ENCODE measurements at places on chromosomes 13 and 19.

DNA sequence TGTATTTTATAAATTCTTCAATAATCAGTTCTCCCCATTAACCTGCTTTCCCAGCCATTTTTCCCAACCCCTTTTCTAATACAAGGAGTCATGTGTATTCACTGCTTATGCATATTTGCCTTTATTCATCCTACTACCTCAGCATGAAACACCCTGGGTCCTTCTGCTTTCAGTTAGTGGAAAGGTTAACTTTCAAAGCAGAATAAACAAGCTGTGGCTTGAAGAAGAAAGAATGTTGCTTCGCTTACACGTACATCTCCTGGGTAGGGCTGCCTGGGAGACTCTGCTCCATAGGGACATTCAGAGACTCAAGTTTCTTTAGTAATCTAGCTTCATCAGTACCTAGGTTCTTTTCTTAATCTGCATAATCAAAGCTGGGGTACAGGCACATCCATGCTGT is 567.8 kb upstream of the SLC10A2 start:
- DNase-seq: no peak

DNA sequence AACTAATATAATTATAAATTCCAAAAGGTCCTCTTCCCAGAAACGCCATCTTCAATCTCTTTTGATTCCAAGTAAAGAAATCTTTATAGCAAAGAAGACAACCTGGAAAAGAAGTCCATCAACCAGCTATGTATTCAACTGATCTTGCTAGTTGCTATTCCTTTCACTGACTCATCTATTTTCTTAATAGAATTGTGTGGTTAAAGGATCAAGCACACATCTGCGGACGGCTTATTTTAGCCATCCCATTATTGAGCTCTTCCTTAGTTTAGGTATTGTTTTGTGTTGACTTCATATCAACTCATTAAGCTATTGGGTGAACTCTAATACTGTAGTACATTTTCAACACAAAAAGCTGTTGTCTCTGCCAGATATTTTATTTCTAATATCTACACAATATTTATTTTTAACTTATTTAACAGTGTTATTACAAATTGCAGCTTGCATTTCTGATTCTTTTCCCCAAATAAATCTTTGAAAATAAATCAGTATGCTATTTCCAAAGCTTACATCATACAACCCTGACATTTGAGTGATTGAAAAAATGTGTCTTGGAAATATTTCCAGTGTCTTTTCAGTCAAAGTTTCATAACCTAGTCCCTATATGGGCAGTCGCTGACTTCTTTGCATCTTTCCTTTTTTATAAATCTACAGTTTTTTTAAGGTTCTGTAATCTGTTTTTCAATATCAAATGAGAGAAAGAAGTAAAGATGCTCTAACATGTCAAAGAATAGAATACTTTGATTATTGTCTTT is 158.8 kb upstream of the SPRY2 start:
- DNase-seq: no peak

DNA sequence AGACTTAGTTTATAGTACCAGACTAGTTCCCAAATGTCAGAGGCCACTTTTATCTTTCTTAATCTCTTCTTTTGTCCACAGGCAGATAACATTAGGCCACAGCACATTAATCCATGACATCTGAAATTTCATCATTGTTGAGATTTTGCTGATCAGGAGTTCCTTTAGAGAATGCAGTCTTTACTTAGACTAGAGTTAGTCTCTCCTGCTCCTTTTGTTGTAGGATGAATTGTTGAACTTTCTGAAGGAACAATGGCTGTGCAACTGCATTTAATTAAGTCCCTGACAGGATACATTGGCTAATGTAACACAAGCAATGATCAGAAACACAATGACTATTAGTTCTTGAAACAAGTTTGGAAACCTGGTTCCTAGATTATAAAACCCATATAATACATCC is 266.3 kb downstream of the PCDH20 start:
- DNase-seq: no peak

GRCh38 chr19:41641879-41642485 is 15.1 kb upstream of the CEACAM4 start:
- peak; percentile 33 for DNase-seq

DNA sequence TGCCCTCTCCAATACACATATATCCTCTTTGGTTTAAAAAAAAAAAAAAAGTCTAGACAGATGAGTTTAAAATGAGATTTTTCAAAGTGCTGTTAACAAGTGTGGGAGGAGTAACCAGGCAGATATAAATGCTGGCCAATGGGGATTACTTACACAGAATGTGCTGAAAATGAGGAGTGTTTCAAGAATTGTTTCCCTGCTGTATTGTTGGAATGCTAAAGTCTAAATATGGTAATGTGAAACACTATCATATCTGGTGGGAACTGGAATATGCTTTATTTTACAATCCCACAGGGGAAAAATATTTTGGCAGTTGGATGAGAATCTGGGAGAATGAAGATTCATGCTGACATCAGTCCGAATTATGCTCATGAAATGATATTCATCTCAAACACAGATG is 250.7 kb downstream of the DCT start:
- no peak for DNase-seq

- DNase-seq: peak; percentile 94
Measured at GRCh38 chr13:100392709-100393630, 195.6 kb downstream of the GGACT start.

DNA sequence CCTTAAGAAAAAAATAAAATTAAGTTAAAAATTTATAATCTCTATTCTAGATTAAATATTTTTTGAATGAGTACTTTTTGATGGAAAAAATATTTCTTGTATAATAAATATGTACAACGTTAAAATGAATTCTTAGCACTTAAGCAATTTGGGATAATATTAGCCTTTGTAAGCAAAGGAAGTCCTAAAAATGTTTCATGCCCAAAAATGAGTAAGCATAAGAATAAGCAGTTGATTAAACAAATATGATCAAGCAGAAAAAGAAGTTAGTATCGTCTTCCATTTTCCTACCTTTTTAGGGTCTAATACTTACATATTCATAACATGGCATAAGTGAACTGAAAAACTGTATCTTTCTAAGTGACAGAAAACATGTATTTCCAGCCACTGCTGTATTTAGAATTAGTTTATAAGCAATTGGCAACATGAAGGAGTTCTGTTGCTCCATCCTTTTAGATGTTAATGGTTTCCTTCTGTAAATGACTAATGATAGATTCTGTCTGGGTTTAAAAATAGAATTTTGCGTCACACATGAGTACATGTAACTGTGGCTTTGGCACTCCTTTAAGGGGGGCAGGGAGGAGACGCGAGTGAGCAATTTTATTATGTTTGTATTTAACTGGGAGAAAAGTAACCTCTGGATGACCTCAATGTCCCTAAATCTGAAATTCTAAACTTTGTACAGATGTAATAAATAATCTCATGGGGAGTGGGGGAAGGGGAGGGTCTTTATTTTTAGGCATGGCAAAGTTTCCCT is 237.4 kb downstream of the RGCC start:
- peak; percentile 25 for DNase-seq

GRCh38 chr13:97233499-97233898 is 11.4 kb downstream of the MBNL2 start:
- no peak for DNase-seq

DNA sequence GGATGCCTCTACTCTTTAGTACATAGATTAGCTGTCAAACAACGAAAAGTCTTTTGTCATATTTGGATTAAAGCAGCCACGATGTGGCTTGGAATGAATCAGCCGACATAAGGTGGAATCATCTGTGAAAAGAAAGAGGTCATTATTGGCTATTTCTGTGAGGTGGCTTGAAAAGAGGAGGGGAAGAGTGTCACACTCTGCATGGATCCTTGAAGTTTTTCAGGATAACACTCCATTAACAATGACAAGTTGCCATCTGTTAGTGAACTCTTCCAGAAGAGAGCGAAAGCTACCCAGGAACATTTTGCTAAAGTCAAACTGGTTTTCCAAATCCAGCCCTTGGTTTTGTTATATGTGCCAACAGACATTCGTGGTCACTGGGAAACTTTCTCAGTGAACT is 1604.8 kb downstream of the OLFM4 start:
- DNase-seq: no peak

- DNase-seq: no peak
Measured at GRCh38 chr13:105037110-105037509, 1498.4 kb downstream of the EFNB2 start.

GRCh38 chr19:47631681-47632446 is 22.9 kb downstream of the BICRA start:
- no peak for DNase-seq

DNA sequence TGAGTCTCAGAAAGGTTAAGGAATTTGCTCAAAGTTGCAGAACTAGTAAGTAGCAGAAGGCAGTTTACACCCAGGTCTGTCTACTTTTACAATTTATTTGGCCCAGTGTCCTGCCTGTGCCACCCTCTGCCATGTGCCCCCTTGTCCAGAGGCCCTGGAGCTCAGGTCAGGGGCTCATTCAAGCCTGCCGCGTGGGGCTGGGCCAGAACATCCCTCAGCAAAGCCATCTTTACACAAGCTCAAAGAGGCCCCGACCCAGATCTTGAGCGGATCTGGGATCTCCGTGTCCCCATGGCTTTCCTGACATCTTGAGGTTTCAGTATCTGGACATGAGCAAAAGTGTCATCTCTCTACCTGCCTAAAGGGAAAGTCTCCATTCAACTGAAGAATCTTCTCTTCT is 76.4 kb upstream of the VSTM2B start:
- DNase-seq: no peak

DNA sequence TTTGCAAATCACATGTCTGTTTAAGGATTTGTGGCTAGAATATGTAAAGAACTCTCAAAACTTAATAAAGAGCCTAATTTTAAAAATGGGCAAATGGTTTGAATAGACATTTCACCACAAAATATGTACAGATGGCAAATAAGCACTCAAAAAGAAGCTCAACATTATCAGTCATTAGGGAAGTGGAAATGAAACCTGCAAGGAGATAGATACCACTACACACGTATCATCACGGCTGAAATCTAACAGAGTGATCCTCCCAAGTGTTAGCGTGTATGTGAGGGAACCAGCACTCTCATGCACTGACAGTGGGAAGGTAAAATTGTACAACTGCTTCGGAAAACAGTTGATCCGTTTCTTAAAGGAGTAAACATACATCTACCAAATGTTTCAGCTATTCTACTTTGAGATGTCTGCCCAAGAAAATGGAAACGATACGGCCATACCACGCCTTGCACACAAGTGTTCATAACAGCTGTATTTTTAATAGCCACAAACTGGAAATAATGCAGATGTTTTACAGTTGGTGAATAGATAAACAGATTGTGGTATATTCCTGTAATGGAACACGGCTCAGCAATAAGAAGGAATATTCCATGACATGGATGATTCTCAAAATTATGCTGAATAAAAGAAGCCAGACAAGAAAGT is 14.5 kb downstream of the ARHGEF7 start:
- no peak for DNase-seq

- no peak for DNase-seq
Measured at GRCh38 chr19:48859711-48860572, 8.5 kb downstream of the PLEKHA4 start.

- no peak for DNase-seq
Measured at GRCh38 chr19:2827840-2828489, 8.3 kb downstream of the ZNF554 start.

DNA sequence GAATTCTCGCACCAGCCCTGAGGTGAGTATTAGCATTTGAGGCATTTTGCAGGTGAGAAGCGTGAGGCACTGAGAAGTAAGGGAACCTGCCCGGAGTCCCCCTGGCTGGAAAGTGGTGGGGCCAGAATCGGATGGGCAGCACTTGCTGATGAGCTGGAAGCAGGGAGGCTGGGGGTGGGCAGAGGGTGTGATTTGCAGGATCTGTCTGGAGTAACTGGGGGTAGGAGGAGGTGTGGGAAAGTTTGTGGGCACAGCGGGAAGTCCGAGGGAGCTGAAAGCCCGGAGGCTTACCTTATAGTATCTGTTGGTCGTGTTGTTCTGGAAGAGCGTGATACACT is 20.1 kb downstream of the PRKD2 start:
- DNase-seq: no peak

GRCh38 chr19:6164906-6165531 is 29.6 kb downstream of the ACSBG2 start:
- DNase-seq: no peak

GRCh38 chr13:112638919-112639318 is 50.9 kb upstream of the ATP11A start:
- no peak for DNase-seq

DNA sequence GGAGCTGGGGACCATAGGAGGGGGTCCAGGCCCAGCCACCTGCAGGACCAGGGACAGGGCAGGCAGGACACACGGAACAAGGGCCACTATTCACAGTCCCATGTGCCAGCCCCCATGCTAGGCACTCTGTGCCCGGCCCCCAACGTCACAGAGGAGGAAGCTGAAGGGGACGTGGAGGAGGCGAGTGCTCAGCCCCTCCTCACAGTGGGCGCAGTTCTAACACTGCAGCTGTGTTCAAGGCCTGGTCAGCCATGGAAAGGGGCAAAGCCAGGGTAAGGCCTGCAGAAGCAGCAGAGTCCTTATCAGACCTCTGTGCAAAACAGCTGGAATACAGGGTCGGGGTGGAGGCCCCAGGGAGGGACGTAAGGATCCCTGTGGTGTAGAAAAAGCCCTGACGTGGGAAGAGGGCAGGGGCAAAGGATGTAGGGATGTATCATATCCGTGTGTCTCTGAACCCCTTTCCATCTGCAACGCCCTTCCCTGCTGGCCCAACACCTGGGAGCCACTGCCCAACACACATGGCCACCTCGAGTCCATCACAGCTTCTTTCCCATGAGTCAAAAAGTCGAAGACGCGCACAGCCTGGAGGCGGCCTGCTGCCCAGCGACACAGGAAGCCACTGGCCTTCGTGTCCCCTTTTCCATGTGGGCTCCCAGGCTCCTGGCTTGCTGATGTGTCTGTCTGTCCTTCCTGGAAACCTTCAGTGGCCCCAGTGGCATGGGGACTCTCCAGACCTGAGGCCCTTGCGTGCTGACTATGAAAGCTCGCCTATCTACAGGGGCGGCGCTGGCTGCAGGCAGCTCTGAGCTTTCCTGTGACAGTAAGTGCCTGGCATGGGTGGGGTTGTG is 28.0 kb downstream of the SH3GL1 start:
- DNase-seq: no peak

- DNase-seq: no peak
Measured at GRCh38 chr13:107834281-107834680, 381.1 kb downstream of the LIG4 start.

DNA sequence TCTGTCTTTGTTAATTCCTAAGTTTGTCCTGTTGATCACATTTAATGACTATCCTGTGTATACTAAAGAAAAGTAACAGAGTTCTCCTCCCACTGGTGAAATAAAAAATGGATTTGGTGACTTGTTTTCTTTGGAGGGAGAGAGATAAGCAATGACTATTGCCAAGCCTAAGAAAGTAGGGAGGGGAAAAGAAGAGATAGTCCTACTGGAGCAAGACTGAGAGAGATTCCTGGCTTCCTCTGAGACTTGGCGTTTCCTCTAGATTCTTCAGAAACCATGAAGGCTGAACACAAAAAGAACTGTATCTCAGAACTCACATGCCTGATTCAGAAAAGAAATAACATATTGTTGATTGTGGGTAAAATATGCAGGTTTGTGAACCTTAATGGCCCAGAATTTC is 406.5 kb downstream of the FOXO1 start:
- no peak for DNase-seq

GRCh38 chr19:1087813-1088415 is 7.3 kb downstream of the POLR2E start:
- no peak for DNase-seq

- no peak for DNase-seq
Measured at GRCh38 chr19:48401287-48401686, 7.8 kb downstream of the GRIN2D start.
